Right kidney (tissue), 9 donors: ENCODE measurements at places on chromosomes 2 and 18.
A peak's percentile ranks its signal among the peaks of the same experiment; 100 is the strongest.

- no peak for DNase-seq
Measured at GRCh38 chr2:105244451-105244850, 2.9 kb downstream of the GPR45 start.

GRCh38 chr2:120445449-120446143 is 99.7 kb downstream of the INHBB start:
- no peak for DNase-seq

DNA sequence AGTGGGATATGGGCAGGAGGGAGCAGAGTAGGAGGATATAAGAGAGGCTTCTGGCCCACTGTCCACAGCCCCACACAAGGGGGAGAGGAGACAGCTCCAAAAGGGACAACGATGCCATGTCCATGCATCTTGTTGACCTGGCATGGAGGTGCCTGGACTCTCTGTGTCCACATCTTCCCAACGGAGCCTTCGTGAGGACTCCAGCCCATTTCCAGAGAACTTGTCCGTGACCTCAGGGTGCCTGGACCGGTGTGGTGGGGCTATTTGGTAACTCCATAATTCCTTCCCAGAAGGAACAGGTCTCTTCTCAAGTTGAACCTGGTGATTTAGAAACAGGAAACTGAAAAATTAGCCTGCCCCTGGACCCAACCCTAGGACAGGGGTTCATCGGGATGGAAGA is 133.9 kb downstream of the CYP26B1 start:
- DNase-seq = no peak

GRCh38 chr18:78080761-78081160 is 831.1 kb downstream of the GALR1 start:
- no peak for DNase-seq

- DNase-seq = no peak
Measured at GRCh38 chr2:138245310-138245709, 256.3 kb upstream of the SPOPL start.

GRCh38 chr18:34723143-34723542 is 13.0 kb downstream of the DTNA start:
- DNase-seq = no peak

DNA sequence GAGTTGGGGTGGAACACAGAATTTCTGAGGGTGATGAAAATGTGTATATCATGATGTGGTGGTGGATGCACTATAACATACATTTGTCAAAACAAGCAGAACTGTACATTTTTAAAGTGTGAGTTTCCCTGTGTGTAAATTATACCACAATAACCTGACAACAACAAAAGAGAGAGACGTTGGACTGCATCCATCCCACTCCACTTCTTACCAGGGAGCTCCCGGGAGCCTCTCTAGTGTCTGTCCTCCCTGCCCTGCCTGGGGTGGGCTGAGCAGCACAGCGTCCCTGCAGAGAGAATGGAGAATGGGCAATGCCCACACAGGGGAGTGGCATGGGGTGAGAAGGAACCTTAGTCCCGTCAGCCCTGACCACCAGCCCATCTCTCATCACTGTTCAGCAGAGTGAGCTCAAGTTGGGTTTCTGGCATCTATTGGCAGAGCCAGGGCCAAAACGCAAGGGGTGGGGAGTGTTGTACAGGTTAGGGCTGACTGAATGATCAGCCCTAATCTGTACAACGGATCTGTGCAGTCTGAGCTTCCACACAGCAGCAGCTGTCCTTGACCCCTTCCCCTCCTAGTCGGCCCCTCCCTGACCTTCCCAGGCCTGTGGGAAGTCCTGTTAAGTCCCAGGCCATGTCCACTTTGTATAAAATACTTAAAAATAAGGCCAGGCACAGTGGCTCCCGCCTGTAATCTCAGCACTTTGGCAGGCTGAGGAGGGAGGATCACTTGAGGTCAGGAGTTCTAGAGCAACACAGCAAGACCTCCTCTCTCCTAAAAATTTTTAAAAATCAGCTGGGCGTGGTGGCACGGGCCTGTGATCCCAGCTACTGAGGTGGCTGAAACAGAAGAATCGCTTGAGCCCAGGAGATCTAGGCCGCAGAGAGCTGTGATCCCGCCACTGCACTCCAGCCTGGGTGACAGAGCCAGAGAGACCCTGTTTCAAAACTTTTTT is 3.3 kb upstream of the PROC start:
- DNase-seq = no peak

- no peak for DNase-seq
Measured at GRCh38 chr2:190436557-190436956, 28.4 kb downstream of the MFSD6 start.

- DNase-seq = peak; percentile 54
Measured at GRCh38 chr2:67649331-67650261, 252.5 kb downstream of the ETAA1 start.

- DNase-seq = no peak
Measured at GRCh38 chr18:74500372-74500771, 4.2 kb downstream of the CNDP2 start.

DNA sequence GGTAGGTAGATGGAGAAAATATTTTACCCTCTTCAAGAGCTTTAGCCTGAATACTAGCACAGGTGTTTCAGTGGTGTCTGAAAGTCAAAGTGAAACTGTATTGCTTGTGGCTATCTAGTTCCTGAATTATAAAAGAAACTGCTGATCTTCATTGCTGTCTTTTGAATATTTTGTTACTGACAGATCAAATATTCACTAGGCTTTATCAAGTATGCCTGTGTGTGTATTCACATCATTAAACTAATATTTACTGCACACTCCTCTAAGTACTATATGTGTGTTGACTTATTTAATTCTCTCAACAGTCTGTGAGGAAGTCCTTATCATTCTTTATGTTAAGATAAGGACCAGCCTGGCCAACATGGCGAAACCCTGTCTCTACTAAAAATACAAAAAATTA is 139.6 kb downstream of the SOCS6 start:
- no peak for DNase-seq

DNA sequence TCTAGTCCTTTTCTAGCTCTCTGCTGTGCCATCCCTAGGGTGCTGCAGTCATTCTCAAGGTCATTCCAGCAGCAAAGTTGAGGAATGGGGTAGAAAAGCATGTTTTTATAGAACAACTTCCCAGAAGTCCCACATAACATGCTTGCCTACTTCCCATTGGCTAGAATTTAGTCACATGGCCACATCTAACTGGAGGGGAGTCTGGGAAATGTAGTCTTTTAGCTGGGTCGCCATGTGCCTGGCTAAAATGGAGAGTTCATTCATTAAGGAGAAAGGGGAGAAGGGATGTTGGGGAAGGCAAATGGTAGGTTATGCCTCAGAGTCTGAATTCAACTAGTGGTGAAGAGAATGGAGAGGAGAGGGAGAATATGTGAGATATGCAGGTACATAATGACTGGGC is 85.7 kb downstream of the SLC4A3 start:
- DNase-seq = no peak

GRCh38 chr2:25989154-25989553 is 6.9 kb upstream of the KIF3C start:
- DNase-seq = no peak

DNA sequence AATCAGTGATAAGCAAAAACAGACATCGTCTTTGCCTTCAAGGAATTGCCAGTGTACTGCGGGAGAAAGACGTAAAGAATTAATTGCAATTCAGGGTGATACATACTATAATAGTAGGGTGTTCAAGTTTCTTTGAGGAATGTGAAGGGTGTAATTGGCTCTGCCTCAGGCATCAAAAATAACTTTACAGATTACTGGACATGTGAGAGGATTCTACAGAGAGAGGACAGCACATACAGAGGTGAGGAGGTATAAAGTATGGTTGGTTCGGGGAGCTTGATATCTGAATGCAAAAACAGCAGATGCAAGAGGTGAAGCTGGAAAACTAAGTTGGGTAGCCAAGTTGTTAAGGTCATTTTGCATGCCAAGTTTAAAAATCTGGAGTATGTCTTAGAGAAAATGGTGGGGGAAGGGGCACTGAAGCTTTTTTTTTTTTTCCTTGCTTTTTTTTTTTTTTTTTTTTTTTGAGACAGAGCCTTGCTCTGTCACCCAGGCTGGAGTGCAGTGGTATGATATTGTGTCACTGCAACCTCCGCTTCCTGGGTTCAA is 227.5 kb upstream of the FOSL2 start:
- DNase-seq = no peak

GRCh38 chr18:26738706-26739105 is 126.8 kb downstream of the AQP4 start:
- DNase-seq = no peak

- DNase-seq = no peak
Measured at GRCh38 chr2:205066081-205066480, 520.8 kb downstream of the PARD3B start.

- no peak for DNase-seq
Measured at GRCh38 chr2:82748653-82749052, 1710.4 kb downstream of the SUCLG1 start.

GRCh38 chr2:98868548-98869271 is 67.3 kb downstream of the CRACDL start:
- DNase-seq = no peak

- no peak for DNase-seq
Measured at GRCh38 chr2:47838686-47839085, 55.7 kb downstream of the MSH6 start.

DNA sequence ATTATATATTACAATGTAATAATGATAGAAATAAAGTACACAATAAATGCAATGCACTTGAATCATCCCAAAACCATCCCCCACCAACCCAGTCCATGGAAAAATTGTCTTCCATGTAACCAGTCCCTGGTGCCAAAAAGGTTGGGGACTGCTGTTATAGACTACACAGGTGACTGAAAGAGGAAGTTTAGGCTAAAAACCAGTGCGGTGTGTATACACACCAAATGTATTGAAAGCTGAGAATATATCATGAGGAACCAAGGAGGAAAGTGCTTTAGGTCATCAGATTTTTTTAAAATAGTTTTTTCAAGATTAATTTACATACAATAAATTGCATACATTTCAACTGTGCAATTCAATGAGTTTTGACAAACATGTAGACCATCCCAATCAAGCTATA is 20.5 kb upstream of the C1D start:
- no peak for DNase-seq

GRCh38 chr2:10720306-10720705 is 1.1 kb upstream of the ATP6V1C2 start:
- DNase-seq = no peak

- DNase-seq = no peak
Measured at GRCh38 chr2:108612153-108612513, 77.9 kb downstream of the LIMS1 start.

DNA sequence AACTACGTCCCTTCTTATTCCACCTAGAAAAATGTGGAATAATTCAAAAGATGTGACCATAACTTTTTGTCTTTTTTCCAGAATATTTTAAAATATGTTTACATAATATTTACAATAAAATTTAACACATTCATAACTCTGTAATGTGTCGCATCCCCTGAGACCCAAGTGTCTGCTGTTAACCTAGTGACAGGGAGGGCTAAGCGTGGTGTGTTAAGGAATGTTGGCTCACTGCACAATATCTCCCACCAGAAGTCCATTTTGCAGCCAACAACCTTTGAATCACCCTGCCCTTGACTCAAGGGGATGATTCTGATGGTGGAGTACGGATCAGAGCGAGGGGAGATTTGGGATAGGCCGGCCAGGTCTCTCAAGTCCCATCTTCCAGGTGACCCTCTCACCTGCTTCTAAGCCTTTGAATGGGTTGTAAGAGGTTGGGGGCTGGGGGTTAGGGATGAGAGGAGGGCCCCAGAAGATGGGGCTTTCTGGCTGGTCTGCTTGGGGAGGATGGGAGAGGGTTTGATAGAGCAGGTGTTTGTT is 43.3 kb downstream of the SERTAD2 start:
- no peak for DNase-seq

- no peak for DNase-seq
Measured at GRCh38 chr2:119818792-119819191, 59.1 kb downstream of the PTPN4 start.

GRCh38 chr2:12173271-12173942 is 427.0 kb downstream of the LPIN1 start:
- no peak for DNase-seq

DNA sequence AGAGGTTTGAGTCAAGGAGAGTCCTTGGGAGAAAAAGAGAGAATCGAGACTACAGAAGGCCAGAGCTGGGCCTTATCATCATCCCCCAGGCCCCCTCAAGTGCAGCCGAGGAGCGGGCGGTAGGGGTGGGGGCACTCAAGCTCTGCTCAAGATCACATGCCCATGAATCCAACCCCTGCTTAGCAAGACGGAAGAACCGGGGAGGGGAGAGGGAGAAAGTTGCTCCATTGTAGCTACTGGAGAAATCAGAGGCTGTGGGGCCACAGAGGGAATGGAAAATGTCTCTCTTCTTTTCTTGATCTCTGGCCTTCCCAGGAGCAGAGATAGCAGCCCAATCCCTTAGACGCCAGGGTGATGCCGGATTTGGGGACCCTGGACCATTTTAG is 14.6 kb downstream of the SLC4A3 start:
- DNase-seq = no peak

GRCh38 chr2:20419007-20419576 is 27.8 kb upstream of the RHOB start:
- DNase-seq = peak; percentile 55

GRCh38 chr2:215664847-215665525 is 229.1 kb upstream of the FN1 start:
- DNase-seq = no peak

- DNase-seq = no peak
Measured at GRCh38 chr18:23141104-23141999, 6.1 kb downstream of the CABLES1 start.

DNA sequence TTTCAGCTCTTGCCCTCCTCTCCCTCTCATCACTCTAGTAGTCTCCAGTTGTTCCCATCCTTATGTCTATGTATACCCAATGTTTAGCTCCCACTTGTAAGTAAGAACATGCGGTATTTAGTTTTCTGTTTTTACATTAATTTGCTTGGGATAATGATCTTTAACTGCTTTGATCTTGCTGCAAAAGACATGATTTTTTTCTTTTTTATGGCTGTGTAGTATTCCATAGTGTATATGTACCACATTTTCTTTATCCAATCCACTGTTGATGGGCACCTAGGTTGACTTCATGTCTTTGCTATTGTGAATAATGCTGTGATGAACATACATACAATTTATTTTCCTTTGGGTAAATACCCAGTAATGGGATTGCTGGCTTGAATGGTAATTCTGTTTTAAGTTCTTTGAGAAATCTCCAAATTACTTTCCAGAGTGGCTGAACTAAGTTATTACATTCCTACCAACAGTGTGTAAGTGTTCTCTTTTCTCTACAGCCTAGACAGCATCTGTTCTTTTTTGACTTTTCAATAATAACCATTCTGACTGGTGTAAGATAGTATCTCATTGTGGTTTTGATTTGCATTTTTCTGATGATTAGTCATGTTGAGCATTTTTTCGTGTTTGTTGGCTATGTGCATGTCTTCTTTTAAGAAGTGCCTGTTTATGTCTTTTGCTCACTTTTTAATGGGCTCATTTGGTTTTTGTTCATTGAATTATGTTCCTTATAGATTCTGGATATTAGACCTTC is 179.6 kb upstream of the SLC39A10 start:
- no peak for DNase-seq

DNA sequence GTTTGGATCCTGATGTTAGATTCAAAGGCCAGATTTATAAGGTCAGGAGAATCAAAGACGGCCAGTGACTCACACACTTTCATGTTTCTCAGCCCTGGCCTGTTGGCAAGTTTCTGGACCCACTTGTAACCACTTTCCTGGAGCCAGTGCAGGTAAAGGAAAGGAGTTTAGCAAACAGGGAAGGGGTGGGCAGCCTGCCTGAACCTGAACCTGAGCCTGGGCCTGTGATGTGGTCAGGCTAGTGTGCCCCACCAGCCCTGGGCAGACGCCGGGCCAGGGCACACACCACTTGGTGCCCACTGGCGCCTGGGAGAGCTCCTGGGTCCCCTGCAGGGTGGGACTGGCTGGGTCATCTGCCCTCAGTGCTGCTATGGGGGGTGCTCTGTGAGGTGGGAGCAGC is 100.5 kb upstream of the SPRED2 start:
- DNase-seq = no peak
